ENCODE measurements at places on chromosomes 12 and 14. TPM values are rescaled to one million over a fixed set of nuclear protein-coding genes. Genes with fewer than 3 reads are reported as not detected.

ADAM21 gene
- polyA plus RNA-seq: 0.36 TPM

PMCH gene
- polyA plus RNA-seq: not detected

FGF23 gene
- not detected for polyA plus RNA-seq

ZBTB42 gene
- polyA plus RNA-seq: 1.1 TPM

BIN2 gene
- not detected for polyA plus RNA-seq

POLE gene
- polyA plus RNA-seq: 6.2 TPM

CATSPERB gene
- not detected for polyA plus RNA-seq

AKAP5 gene
- polyA plus RNA-seq: 0.30 TPM

LRIG3 gene
- 37.1 TPM for polyA plus RNA-seq

RARG gene
- polyA plus RNA-seq: 30.4 TPM

AMIGO2 gene
- 8.6 TPM for polyA plus RNA-seq

COCH gene
- polyA plus RNA-seq: 0.27 TPM

TSPAN8 gene
- not detected for polyA plus RNA-seq

KLRF2 gene
- not detected for polyA plus RNA-seq

CHGA gene
- polyA plus RNA-seq: not detected

LHX5 gene
- polyA plus RNA-seq: not detected

RPS26 gene
- 739 TPM for polyA plus RNA-seq

ASCL1 gene
- not detected for polyA plus RNA-seq

TSPAN11 gene
- polyA plus RNA-seq: 0.02 TPM

WASHC4 gene
- 40.2 TPM for polyA plus RNA-seq

FITM1 gene
- polyA plus RNA-seq: not detected

KLRG1 gene
- 0.45 TPM for polyA plus RNA-seq

RAD9B gene
- 0.53 TPM for polyA plus RNA-seq

CEBPE gene
- not detected for polyA plus RNA-seq

CISTR gene
- not detected for polyA plus RNA-seq

TAS2R13 gene
- not detected for polyA plus RNA-seq

ASIC1 gene
- polyA plus RNA-seq: 2.6 TPM

LRP1-AS gene
- polyA plus RNA-seq: not detected

HCAR1 gene
- polyA plus RNA-seq: 0.43 TPM

PDE3A gene
- polyA plus RNA-seq: 2.7 TPM

ANKRD33 gene
- not detected for polyA plus RNA-seq

IL22 gene
- not detected for polyA plus RNA-seq

STRN3 gene
- polyA plus RNA-seq: 33.2 TPM

RNASE4 gene
- 43.9 TPM for polyA plus RNA-seq

HHIPL1 gene
- 1.6 TPM for polyA plus RNA-seq

OAS1 gene
- polyA plus RNA-seq: 0.34 TPM

WNT1 gene
- polyA plus RNA-seq: not detected

TXNDC16 gene
- polyA plus RNA-seq: 6.6 TPM

BEGAIN gene
- polyA plus RNA-seq: 0.53 TPM

ABCC9 gene
- 31.1 TPM for polyA plus RNA-seq

HOXC10 gene
- polyA plus RNA-seq: 0.06 TPM

SLC5A8 gene
- not detected for polyA plus RNA-seq

SMAGP gene
- 43.7 TPM for polyA plus RNA-seq

PLCZ1 gene
- polyA plus RNA-seq: not detected

JAG2 gene
- 0.51 TPM for polyA plus RNA-seq

CELA1 gene
- polyA plus RNA-seq: not detected

LBHD2 gene
- polyA plus RNA-seq: not detected

CAPZA3 gene
- polyA plus RNA-seq: not detected

PTCSC3 gene
- polyA plus RNA-seq: not detected

RNU4-1 gene
- not detected for polyA plus RNA-seq
